Right forelimb (tissue), 1 donor: ENCODE measurements at places on chromosomes 13 and 19.

DNA sequence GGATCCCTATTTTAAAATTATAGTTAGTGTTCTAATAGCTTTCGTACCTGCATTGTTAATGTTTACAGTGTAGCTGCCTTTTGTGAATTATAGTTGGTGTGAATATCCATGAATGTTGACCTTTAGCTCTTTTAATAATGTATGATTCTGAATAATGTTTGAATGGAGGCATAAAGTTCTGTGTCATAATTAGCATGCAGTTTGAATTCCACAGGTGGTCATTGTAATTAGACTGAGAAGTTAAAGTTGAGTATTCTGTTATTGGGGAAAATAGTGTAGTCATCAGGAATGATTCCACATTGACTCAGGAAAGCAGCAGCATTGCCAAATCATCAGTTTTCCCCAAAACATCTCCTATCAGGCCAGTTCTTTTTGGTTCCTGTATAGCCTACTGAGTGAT is 12.1 kb downstream of the GPR18 start:
- DNase-seq: no peak

DNA sequence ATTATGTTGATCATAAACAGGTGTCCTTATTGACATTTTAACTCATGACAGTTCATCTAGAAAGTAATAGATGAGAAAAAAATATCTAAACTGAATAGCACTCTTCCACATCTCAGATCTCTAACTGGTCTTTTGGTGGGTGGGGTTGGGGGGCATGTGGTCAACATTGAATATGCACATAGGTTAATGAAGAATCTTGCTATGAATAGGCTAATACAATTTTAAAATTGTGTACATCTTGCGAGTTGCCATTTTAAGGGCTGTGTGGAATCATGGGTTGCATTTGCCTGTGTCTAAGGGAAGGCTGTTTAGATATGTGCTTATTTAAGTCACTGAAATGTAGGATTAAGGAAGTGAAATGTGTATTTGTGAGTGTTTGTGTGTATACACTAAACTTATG is 346.0 kb downstream of the ITGBL1 start:
- no peak for DNase-seq

GRCh38 chr13:66835040-66835628 is 395.0 kb downstream of the PCDH9 start:
- DNase-seq: peak; percentile 57

- peak; percentile 75 for DNase-seq
Measured at GRCh38 chr19:38362076-38362945, 12.1 kb upstream of the PSMD8 start.
